ENCODE measurements at places on chromosomes 2 and 18.
A peak's percentile ranks its signal among the peaks of the same experiment; 100 is the strongest.

GRCh38 chr18:45503990-45504389, 111.3 kb upstream of the SLC14A2 start:
- no peak for DNase-seq

DNA sequence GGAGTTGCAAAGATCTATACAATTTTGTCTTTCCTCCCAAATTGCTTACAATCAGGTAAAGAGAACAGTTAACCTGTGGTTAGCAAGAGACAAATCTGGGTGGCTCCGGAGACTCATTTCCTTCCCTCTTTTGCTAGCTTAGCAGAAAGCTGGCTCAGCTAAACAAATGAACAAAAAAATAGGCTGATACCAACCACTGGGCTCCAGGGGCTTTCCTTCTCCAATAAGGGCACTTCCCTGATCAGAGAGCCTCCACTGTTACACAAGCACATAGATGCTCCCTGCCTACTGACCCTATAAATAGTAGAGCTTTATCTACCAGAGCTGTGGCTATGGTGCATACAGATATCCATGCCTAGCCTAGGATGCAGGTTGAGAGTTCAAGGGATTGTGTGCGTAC, 90.1 kb upstream of the ARL5A start:
- DNase-seq = no peak

- no peak for DNase-seq
Observed at GRCh38 chr2:46876741-46877384, 38.7 kb downstream of the MCFD2 start.

DNA sequence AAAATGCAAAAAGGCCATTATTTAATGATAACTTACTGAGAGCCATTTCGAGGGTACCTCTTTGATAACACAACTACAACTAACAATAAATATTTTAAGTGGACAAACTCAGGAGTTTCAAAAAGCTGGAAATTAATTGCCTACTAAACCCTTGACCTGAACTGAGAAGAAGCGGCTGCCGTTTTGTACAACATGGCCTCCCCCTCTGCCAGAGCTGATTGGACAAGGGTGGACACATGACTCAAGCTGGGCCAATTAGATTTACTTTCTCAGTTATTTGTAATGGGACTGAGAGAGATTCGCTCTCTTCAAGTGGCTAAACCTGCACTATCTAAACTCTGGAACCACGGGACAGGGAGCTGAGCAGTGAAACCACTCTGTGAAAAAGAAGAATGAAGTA, 135.9 kb upstream of the SERPINE2 start:
- DNase-seq = no peak

- DNase-seq = no peak
Observed at GRCh38 chr2:44553456-44553855, 191.7 kb downstream of the CAMKMT start.

DNA sequence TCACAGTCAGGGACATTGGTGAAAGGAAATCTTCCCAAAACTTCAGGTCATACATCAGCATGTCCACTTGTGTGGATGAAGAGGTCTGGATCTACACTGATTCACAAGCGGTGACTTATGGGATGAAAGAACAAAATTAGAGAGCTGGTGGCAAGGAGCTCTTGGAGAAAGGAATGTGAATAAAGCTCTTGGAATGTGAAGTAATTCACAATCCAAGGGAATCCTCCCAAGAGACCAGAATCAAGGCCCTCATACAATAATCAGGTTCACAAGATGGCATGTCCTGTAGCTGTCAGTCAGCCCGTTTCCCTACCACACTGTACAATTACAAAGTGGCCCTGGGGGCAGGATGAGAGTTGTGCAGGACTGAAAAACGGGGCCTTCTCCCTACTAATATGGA, 96.2 kb downstream of the MRPS9 start:
- DNase-seq = no peak

DNA sequence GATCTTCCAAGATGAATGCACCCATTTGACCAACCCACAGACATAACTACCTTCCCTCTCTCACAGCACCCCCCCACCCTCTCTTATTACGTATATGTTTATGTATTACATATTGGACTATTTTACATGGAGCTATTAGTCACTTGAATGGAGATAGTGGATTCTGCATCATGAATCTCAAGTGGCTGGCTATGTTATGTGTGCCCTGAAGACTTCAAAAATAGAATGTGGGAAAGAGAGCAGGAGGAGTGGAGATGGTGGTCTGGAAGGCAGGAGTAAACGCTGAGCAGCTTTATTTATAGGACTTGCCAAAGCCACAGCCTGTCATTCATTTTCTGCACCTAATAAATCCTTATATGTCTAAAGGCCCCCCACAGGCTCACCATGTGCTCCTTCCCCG, 4.9 kb downstream of the ANTXR1 start:
- DNase-seq = no peak

DNA sequence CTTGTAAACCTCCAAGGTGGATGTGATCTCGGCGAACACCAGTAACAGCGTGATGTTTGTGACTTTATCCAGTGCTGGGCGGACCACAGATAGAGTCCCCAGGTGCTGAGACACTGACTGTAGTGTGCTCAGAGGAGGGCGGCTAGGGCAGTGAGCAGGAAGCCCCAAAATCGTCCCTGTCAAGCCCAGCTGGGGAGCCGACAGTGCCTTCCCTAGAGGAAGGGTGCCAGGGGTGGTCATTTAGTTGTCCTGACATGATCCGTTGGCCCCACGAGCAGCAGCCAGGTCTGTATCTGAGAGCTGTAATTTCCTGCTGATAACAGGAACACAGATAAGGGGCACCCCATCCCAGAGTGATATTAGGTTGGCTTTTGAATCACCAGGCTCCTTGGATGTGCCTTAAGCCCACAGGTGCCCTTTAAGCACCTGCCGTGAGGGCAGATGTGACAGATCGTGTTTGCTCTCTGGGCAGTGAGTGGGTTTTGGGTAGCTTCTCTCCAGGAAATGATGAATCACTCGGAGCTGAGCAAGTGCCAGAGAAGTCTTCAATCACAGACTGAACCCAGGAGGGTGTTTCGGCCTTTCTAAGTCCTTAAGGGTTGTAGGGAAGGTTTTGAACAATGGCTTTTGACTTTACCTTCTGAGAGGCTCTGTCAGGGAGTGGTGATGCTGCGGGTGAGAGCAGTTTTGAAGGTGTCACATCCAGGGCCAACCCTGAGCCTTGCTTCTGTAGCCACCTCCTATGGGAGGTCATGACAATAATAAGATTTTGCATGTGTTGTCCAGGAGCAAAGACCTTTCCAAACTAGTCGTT, 7.7 kb downstream of the LPIN1 start:
- DNase-seq = peak; percentile 83

DNA sequence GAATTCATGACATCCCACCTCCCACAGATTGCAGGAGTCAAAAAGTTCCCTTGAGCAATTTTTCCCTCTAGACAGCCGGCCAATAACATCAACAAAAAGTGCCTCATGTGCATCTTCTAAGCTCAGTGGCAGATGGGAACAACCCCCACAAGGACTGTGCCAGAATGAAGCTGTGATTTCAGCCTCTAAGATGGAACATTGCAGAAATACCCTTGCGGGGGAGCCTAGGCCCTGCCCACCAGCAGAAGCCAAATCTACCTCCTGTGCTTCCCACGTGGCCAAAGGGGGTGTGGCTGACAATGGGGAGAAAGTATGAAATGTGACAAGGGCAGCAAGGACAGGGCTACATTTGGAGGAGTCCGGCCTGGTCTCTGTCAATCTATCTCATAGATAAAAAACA, 482.3 kb downstream of the TGIF1 start:
- DNase-seq = no peak

- DNase-seq = no peak
Observed at GRCh38 chr2:237352279-237352845, 61.6 kb downstream of the COL6A3 start.

DNA sequence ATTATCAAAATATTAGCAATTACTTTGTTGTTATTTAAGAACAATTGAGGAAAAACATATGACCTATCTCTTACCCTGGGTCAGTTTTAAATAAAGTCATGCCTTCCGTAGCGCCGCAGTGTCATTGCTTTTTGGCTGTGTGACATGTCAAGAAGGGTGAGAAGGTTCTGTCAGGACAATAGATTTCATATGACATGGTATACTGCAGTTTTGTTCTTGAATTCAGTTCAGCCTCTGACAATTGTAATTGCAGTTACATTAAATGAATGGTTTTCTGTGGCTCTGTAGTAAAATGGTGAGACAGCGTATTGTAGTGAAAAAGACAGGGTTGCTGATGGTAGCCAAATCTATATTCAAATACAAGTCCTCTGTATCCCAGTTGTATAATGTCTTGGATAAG, 307.2 kb downstream of the CDH2 start:
- DNase-seq = no peak

GRCh38 chr18:54671291-54671881, 80.3 kb downstream of the DYNAP start:
- DNase-seq = no peak

- no peak for DNase-seq
Observed at GRCh38 chr18:3055186-3055728, 42.3 kb upstream of the LPIN2 start.

GRCh38 chr2:144513388-144514101, 6.4 kb downstream of the ZEB2 start:
- DNase-seq = no peak

DNA sequence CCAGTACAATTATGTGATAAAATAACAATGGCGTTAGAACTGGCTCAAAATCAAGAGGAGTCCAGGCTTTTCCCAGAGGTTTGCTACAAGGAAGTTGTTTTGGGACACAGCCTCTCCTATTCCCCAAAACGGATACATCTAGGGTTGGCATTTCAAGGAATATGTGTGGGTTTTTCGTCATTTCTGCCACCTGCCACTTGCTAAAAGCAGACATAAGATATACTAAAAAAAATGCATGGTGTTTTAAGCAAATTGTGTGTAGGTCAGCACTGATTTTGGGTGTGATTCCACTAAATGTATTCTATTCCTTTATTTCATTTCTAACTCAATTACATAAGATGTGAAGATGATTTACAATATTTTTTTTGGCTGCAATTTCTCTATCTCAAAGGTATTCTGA, 36.4 kb upstream of the GCG start:
- DNase-seq = no peak

DNA sequence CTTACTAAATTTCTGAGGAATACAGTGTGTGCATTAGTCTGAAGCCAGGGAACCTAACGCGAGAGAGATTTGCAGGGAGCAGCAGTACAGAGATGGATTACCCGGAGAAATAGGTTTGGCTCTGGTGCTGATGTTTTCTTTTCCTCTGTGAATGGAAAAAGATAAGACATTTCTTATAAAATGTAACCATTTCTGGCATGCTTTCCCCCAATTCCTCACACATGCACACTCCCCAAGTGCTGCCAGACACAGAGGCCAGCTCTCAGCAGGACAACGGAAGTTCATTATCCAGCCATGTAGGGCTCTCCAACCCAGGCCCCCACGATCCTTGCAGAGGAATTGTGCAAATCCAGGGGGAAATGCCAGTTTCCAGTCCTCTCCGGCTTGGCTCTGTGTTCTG, 224.5 kb upstream of the MGAT5 start:
- DNase-seq = no peak

GRCh38 chr2:42107249-42108042, 59.6 kb downstream of the PKDCC start:
- DNase-seq = no peak

DNA sequence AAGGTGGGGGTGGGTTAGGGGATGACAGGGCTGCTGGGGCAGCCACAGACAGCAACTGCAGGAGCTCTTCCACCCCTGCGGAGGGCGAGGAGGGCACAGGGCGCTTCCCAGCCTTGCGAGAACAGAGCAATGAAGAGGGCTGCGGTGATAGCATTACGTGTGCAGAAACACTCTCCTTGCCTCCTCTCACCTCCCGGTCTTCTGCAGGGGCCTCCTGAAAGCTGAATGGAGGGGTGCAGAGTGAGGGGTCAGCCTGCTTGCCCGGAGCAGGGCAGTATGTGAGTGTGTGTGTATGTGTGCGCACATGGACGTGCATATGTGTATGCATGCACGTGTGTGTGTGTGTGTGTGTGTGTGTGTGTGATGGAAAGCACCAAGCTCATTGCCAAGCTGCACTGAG, 29.5 kb upstream of the IL1R2 start:
- no peak for DNase-seq

- DNase-seq = no peak
Observed at GRCh38 chr18:12398625-12399024, 9.1 kb upstream of the PRELID3A start.

GRCh38 chr2:174952607-174953006, 52.6 kb downstream of the CHN1 start:
- no peak for DNase-seq

GRCh38 chr2:180495606-180496005, 484.8 kb upstream of the UBE2E3 start:
- no peak for DNase-seq

DNA sequence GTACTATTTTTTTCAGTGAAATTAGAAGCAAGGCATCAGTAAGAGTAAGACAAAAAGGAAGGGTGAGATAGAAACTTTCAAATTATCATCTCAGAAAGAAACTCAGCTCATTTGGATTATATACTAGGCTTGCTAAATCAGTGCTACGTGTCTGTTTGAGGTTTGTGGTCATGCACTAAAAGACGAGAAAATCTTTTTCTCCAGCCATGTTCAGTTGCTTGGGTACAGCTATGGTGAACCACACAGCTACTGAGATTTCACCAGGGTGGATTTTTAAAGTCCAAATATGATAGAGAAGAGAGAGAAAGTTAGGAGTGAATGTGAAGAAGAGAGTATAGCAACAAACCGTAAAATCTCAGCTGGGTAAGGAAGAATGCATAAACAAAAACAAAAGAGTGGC, 161.6 kb downstream of the PTH2R start:
- no peak for DNase-seq

DNA sequence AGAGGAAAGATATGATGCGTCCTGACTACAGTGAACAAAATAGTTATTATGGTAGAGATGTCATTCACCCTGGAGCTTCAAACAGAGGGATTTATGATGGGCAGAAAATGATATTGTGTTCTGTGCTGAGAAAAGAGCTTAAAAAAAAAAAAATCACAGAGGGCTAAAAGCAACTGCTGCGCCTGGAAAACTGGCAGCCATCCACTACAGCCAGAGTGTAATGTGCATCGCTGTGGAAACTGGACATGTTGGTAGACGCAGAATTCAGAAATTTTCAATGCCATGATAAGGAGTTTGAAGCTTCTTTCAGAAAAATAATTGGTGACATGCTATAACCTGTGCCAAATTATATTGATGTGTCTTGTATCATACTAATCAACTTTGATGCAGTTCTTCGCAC, 122.9 kb upstream of the SOX11 start:
- no peak for DNase-seq

- no peak for DNase-seq
Observed at GRCh38 chr2:39839261-39839848, 60.3 kb upstream of the THUMPD2 start.

DNA sequence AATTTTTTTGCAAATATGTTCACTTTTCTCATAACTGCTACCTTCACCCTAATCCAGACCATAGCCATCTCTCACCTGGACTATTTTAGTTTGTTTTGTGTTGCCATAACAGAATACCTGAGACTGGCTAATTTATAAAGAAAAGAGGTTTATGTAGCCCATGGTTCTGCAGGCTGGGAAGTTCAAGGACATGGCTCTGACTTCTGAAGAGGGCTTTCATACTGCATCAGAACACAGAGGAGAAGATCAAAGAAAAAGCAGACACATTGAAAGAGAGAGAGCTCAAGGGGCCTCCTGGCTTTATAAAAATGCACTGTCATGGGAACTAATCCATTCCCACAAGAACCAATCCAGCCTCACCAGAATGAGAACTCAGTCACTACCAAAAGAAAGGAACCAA, 25.0 kb upstream of the DDX18 start:
- DNase-seq = no peak
